ENCODE measurements at places on chromosomes 1 and 21.

GRCh38 chr1:16110884-16111283 is 37.4 kb upstream of the FAM131C start:
- no peak for DNase-seq

GRCh38 chr1:64137412-64137803 is 66.0 kb upstream of the UBE2U start:
- no peak for DNase-seq

GRCh38 chr1:233279971-233280370 is 15.6 kb downstream of the PCNX2 start:
- no peak for DNase-seq

- DNase-seq: no peak
Observed at GRCh38 chr1:177744906-177745305, 225.0 kb downstream of the SEC16B start.

DNA sequence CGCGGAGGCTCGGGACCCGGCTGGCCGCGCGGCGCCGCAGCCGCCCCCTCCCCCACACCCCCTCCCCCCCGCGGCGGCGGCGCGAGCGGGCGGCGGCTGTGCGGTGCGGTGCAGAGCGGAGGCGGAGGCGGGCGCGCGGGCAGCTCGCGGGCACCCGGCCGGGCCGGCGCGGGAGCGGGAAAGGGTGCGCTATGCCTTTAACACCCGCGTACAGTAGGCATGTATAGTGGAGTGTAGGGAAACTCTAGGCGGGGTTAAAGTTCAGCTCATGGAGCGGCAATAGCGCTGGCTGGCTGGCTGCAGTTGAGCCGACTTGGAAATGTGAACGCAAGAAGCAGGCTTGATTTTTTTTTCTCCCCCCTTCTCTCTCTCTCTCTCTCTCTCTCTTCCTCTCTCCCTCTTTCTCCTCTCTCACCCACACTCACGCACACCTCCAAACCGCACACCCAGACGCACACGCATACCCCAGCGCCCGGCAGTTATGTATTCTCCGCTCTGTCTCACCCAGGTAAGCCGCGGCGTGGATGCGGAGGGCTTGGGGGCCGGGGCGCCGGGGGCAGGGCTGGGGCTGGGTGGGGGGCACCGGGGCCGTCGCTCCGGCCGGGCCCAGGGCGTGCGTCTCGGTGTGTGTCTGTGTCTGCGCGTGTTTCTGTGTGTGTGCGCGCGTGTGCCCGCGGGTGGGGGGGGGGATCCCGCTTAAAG is at the start of gene NFIA:
Gene NFIA, plus strand, starts transcription at position 251 of the 702 bp plus-strand sequence.
- DNase-seq: peak; percentile 38

DNA sequence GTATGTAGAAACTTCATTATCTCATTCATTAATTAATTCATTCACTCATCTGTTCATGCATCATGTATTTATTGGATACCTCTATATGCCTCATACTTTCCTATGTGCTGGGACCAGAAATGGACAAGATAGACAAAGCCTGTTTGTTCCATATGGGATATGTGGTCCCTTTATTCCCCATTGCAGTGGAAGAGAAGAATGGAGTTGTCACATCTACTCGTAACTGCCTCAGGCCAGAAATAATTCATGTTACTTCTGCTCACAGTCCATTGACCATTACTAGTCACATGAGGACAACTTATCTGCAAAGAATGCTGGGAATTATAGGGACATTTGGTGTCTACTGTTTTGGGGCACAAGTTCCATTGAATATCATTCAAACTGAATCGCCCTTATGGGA is 327.8 kb downstream of the MATN1 start:
- no peak for DNase-seq

DNA sequence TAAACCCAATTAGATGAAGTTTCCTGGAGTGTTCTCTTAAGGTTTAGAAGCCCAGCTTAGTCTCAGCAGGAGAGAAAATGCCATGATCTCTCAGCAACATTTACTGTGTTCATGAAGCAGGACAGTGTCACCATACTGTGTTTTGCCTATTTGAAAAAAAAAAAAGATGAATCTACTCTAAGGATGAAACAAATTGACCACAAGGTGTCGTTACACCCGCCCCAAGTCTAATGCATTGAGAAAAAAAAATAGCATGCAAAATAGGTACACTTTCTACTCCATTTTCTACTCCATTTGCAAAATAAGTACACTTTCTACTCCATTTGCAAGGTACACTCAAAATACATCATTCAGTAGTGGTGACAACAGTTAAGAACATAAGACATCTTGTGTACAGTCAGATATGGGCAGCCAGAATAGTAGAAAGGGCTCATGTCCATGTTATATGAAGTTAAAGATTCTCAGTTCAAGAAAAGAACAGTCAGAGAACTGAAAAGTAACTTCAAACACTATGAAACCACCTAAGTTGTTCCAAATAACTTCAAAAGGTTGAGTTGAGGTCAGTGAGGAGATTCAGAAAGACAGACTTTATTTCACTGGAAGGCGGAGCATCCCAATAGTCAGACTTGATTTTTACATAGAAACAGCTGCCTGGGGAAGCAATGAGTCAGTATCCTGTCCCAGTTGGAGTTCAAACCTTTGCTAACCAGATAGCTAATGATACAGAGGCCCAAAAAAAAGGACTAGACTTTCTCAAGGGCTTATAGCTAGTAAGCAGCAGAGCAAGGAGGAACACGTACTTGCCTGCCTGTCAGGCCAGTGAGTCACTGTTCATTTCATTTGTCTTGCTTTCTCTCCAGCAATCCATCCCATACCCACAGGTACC is 13.3 kb downstream of the PLPPR5 start:
- no peak for DNase-seq

GRCh38 chr1:116371752-116372151 is 1.3 kb upstream of the ATP1A1 start:
- no peak for DNase-seq

- no peak for DNase-seq
Observed at GRCh38 chr1:236692128-236692527, 5.8 kb downstream of the ACTN2 start.

DNA sequence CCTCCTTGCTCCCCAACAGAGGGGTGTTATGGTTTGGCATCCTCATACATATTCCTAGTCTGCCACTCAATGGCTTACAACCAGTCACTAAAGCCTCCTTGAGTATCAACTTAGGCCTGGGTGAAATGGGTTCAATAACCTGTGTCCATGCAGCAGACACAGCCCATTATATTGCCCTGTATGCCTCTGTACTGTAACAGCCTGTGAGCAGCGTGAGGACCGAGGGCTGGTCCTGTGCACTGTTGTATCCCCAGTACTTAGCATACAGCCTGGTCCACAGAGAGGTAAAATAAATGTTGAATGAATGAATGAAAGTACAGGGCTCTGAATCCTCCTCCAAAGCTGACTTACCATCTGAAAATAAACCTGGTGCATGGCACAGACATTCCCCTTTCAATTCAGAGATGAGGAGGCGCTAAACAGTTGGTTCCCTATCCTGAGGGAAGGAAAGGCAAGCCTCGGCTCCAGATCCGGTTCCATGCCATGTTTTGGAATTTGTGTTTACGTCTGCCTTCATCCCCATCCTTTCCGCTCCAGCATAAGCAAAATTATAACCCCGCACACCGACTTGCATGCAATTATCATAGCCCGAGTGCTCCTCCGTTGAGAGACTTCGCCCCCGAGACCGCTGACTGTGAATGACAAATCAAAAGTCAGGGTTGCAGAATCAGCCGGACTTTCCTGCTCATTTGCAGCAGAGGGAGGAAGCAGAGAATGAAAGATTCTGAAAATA is 45.0 kb upstream of the DNAJC6 start:
- DNase-seq: no peak

DNA sequence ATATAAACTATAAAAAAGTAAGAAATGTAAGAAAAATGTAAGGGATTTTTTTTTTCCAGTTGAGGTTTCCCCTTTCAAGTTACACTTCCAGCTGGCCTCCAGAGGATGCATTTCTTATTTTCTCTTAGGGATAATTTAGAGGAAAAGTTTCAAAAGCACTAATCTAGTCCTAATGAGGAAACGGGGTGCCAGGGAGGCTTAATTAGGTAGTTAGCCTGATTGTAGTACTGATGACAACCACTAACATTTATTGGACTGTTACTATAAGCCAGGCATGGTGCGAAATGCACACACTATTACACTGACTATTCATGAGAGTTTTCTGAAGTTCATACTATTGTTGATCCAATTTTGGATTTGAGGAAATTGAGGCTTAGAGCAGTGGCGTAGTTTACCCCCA is 290.8 kb upstream of the FMN2 start:
- DNase-seq: no peak

DNA sequence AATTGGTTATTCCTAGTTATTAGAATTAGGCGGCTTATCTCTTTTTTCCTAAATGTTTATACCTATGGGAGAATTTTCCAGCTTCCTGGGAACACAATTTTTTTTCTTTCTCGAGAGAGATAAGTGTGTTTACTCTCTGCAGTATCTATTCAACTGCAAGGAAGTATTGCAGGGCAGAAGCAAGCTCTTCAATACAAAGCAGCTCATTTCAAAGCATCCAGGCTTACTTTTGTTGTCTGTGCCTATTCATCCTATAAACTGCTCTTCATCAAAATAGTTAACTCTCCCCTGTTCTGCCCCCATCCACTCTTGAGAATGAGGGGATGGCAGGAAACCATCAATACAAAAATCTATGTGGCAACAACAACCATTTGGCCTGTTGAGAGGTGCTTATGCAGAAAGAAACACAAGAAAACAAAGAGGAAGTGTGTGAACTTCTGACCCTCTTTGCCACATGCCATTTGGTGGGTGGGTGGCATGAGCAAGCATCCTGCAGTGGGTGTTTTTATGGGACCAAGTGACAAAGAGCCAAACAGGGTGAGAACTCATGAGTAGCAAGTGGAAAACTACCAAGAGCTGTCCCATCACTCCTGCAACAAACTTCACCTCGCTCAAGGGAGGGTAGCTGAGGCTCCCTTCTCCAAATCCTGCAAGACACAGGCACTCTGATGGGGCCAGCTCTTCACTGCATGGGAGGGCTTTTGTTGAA is 50.6 kb upstream of the MRPS6 start:
- DNase-seq: peak; percentile 58

DNA sequence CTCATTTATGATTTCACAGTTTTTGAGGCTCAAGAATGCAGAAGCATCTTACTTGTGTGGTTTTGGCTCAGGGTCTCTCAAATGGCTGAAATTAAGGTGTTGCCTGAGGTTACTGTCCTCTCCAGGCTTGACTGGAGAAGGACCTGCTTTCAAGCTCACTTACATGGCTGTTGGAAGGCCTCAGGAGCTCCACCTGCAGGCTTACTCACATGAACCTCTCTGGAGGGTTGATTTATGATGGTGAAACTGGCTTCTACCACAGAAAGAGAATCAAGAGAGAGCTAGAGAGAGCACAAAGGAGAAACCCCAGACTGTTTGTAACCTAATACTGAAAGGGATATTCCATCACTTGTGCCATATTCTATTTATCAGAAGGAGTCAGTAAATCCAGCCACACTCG is 6.2 kb upstream of the KCNK2 start:
- no peak for DNase-seq

DNA sequence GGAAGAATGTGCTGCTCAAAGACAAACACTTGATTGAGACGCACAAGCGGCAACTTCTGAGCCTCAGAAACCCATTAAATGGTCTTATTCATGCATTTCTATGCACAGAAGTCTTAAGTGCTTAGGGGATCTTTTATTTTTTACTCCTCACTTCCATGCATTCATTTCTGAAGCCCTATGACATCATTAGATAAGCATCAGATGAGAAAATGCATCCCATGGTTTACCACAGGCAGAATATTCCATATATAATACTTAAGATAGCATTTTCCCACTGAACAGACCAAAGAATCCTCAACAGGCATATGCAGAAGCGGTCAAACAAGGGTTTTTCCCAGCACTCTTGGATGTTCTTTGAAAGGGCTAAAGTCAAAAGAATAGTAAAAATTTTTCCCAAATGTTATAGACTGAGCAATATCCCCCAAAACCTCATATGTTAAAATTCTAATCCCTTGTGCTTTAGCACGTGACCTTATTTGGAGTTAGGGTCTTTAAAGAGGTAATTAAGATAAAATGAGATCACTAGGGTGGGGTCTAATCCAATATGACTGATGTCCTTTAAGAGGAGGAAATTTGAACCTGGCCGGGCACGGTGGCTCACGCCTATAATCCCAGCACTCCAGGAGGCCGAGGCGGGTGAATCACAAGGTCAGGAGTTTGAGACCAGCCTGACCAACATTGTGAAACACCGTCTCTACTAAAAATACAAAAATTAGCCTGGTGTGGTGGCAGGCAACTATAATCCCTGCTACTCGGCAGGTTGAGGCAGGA is 22.6 kb upstream of the FAM89A start:
- no peak for DNase-seq

DNA sequence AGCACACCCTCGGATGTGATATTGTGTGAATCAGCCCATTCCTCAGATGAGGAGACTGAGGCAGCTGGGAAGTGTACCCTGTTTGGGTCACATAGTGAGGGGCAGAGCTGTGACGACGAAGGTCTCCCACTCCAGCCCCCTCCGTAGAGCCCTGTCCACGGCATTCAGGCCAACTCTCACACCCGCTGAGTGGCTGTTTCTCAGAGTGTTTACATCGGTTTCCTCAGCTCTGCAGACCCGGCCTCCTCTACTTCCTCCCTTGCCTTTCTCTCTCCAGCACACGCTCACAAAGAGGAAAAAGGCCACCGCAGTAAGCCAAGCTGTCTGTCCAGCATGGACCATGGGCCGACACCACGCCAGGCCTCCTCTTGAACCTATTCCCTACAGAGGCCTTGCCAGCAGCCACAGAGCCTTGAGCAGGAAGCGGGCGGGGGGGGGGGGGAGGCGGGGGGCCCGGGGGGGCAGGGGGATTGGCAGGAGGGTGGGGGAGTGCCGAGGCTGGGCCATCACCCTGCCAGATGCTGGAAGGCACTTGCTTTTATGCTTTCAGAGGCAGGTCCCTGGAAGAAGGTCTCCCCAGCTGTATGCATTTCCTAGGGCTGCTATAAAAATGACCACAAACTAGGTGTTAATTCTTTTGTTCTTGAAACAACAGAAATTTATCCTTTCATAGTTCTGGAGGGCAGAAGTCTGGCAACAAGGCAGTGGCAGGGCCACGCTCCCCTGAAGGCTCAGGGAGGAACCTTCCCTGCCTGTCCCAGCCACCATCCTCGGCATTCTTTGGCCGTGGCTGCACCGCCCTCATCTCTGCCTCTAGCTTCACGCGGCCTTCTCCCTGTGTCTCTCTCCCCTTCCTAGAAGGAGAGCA is 178.4 kb downstream of the PSMG1 start:
- no peak for DNase-seq

GRCh38 chr1:32897082-32898049 is 3.8 kb downstream of the TMEM54 start:
- no peak for DNase-seq
